Activated T-cell treated with anti-CD3 and anti-CD28 coated beads, Interleukin-2, amount 50 U/mL, for 1 hour (primary cell): ENCODE measurements at places on chromosomes 2 and 18.
A peak's percentile ranks its signal among the peaks of the same experiment; 100 is the strongest.

DNA sequence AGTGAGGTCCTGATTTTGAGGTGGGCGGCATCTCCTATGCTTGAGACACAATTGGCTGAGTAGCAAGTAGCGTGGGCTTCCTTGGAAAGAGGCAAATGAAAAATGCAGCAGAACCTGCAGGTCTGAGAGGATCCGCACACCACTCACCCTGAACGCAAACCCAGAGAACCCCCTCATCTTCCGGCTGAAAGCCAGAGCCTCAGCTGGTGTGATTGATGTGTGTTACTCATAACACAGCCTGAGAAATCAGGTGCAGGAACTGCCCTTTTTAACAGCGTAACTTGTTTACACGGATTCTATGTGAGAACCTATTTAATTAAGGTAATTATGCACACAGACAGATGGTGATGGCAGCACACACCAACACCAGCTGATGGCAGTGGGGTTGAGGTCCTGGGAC, 123.4 kb downstream of the MRO start:
- DNase-seq = no peak

DNA sequence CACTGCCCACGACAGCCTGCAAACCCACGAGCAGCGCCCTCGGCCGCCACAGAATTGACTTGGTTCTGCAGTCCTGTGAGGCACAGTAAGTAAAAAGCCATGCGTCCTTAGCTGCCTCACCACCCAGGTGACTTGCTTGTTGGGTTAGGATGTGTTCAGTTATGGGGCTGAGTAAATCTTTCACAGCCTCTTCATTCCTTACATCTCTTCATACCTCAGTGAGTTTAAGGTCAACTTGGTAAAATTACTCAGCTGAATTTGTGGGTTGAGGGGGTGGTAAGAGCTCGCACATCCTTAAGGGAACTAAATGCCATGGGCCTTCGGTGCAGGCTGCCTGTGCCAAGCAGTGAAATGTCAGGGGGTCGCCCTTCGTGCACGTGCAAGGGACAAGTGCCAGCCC, 165.2 kb upstream of the ALKAL2 start:
- DNase-seq = no peak

DNA sequence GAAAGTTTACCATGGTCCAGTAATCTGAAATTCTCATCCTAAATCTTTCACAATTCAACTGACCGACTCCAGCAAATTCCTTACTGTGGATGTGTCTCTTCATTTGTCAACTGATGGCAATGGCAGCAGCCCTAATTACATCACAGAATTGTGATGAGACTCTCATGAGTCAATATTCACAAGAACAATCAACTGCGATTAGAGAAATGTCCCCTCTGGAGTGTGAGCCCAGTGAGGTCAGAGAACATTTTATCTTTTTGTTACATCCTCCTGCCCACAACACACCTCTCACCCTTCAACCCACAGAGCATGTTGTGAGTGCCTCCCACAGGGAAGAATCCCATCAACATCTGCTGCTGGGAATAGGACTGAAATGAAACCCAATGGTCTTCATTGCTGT, 73.6 kb downstream of the CD226 start:
- DNase-seq = no peak

DNA sequence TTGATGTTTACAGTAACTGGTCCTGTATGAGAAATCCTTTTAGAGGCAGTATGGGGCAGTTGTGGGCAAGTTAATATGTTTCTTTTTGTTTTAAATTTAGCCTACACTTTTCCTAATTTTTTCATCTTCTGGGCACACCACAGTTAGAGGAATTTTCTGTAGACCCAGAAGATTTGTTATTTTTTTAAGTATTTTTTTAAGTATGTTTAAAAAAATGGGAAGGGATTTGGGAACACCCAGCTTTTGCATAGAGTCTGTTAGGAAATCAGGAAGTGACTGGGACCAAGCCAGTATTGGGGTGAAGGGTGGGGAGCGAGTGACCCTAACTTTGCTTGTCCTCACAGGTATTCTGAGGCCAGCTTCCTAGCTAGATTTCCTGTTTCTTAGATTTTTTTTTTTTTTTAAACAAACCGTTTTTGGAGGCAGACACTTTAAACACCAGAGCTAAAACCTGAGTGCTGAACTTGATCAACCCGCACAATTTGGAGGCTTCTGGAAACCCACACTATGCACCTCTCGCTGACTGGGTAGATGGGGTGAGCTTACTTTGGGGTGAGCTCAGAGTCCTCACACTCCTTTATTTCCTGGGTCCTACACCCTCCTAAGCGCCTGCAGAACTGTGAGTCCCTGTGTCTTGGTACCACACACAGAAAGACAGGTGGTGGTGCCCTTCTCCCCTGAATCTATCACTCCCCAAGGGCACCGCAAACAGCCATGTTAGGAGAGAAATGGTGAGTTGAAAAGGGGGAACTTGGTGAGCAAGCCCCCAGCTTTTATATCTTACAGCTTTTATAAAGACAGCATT, 5.2 kb downstream of the GATA6 start:
- no peak for DNase-seq

- no peak for DNase-seq
These were observed 9.4 kb downstream of the ITGAV start for GRCh38 chr2:186599186-186599778.

DNA sequence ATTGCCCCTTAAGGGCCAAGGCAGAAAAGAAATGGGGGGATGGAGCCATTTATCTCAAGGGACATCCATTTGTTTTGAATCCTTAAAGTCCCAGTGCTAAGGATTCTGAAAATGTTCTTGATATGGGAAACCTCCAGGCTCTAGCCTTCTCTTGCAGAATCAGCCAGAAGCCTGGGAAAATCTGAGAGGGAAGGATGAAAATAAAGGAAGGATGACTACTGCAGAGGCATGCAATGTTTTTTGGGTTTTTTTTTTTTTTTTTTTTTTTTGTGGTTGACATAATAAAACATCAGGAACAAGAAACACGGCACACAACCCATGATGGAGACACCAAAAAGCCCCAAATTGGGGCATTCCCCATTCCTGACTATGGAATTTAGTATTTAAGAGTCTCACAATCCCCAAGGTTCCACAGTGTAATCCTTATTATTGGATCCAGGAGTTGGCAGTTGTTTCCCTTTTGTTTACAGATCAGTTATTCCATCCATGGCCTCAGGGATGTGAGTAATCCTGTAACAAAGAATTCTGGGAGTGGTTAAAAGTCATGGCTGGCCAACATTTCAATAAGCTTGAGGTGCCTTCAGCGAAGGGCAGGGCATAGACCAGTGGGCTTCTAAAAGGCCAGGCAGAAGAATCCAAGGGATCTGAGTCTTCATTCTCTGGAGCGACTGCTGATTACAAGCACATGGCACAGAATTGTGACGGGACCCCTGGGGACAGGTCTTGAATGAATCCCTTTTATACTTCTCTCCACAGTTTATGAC, 337.5 kb downstream of the GULP1 start:
- DNase-seq = no peak

DNA sequence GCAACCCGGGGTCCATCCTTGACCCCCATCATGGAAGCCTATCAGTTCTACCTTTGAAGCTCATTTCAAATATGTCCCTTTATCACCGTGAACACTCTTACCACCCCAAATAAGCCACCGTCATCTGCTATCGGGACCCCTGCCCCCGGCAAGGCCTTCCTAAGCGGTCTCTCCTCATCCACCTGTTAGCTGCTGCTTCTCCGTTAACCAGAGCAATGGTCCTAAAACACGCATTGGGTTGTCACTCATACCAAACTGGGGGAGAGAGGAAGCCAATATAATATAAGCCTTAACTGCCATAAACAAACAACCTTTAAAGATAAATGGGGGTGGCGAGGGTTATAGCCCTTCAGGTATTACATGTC, 680 bp downstream of the ASNSD1 start:
- DNase-seq = no peak

DNA sequence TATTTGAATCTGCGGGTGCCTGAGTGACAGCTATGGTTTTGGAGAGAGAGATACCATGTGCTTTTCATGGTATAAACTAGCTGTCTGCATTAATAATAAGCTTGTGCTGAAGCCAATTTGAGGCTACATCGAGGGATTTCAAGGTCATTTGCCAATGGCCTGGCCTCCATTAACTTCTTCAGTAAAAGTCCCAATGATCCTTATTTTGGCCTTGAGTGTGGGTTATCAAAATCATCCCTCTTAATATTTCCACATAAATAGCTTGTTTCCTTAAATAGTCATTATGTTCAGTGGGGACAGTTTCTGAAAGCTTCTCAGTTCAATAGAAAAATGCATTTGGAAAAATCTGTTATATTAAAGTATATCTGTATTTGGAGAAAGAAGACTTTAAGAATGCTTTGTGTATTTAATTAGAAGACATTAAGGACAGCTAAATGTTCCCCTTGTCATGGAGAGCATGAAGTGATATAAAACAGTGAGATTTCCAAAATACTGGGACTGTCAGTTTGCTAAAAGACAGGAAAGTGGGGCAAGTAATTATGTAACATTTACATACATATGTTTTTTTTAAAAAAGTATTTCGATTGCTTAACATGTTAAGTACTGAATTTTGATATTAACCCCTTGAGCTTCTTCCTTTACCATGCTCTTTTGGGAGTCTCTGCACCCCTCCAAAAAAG, 355.5 kb upstream of the ZEB2 start:
- no peak for DNase-seq

GRCh38 chr2:10303181-10303693, 533 bp downstream of the HPCAL1 start:
- no peak for DNase-seq

- no peak for DNase-seq
These were observed 160.8 kb downstream of the KLHL29 start for GRCh38 chr2:23545811-23546210.

DNA sequence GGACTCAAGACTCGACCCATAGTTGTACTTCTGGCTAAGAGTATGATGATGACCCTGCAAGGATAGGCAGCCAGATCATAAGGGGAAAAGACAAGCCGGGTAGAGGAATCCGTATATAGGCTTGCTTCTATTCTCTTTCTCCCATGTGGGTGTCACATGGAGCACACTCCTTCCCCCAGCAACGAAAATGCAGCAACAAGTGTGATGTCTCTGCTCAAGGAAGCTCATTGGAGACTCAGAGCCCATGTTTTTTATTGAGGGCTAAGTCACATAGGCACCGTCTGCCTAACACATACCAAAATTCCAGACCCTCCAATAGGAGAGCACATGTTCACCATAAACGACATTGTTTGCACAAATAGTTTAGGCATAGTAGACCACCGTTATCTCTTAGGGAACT, 6.3 kb downstream of the ZNF2 start:
- no peak for DNase-seq

DNA sequence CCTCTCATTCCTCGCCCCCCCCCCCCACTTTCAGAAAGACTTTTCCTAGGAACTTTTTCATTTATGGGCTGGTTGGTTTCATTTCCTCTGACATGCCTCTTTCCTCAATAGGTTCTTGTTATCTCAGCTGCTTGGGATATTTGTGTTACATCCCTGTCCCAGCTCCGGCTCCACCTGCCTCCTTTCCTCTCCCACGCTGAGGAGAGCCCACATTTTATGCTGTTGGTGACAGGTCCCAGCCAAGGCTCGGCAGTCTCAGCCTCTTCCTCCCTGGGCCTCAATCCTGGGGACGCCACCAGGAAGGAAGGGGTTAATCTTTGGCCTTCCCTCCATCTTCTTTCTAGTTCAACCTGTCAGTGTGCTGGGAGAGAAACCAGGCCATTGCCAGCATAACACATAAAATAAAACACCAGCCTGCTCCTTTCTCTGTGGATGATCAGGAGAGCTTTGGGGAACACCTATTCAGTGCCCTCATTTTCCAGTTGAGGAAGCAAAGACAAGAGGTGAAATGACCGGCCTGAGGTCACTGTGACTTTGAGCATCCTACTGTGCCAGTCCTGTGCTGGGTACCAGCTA, 216.9 kb upstream of the TNP1 start:
- no peak for DNase-seq

DNA sequence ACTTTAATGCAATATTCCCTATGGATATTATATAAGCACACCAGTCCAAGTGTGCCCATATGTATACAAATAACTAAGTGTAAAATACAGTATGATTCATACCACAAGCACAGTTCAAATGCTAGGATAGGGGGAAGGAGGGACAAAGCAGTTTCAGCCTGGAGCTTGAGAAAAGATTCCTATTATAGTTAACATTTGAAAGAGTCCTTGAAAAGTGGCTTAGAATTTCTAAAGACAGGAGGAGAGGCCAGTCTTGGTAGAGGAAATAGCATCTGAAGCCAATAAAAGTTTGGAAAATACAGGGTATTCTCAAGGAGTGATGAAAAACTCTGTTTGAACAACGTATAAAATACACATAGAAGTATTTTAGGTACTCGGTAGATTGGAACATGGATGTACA, 173.4 kb upstream of the CWC22 start:
- DNase-seq = no peak

DNA sequence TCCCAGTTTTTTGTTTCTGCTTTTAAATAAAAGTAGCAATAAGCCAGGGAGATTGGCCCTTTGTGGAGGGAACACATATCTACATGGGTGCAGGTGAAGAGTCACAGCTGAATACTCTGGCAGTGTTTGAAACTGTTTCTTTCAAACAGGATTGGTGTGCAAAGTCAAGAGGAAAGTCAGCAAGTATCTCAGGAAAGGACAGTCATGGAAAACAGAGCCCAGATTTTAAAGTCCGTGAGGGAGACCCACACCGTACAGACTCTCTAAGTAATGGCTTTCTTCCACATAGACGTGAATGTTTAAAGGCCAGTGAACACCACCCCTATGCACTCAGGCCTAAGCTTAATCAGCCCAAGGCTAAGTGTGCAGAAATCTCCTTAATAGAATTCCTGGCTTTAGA, 95.3 kb downstream of the GFPT1 start:
- no peak for DNase-seq

- DNase-seq = peak; percentile 45
These were observed 28.5 kb upstream of the MCFD2 start for GRCh38 chr2:46943881-46944798.

GRCh38 chr2:38442643-38443541, 65.8 kb upstream of the ATL2 start:
- DNase-seq = no peak

DNA sequence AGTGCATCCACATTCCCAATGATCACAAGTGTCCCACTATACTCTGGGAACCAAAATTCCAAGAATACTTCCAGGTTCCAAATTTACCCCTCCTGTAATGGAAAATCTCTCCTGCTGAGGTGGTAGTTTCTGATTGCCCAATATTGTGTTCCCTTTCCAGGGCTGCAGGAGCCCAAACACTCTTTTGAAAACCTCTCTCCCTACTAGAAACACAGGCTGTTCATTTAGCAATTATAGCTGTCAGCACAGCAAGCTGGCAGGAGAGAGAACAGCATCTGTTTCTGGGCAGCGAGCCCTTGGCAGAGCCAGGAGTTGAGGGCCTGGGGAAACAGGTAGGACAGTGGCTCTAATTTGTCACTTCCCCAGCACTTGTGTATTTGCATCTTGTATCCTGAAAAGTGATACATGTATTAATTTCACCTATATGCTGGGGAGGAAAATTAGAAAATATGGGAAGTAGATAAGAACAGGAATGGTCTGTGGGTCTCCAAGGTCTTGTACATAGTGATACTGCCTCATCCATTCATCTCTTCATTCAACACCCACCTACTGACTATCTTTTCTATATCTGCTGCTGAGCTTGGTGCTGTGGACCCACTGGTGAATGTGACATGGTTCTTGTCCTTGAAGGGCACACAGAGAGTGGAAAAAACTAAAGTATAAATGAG, 16.9 kb upstream of the PAIP2B start:
- DNase-seq = no peak

- DNase-seq = no peak
These were observed 13.4 kb downstream of the SPTBN1 start for GRCh38 chr2:54469484-54470053.

- DNase-seq = peak; percentile 25
These were observed 76.0 kb downstream of the RFTN2 start for GRCh38 chr2:197599285-197599965.

GRCh38 chr2:207046724-207047123, 107.4 kb downstream of the CPO start:
- DNase-seq = no peak
